ENCODE measurements at places on chromosomes 1 and 21.

DNA sequence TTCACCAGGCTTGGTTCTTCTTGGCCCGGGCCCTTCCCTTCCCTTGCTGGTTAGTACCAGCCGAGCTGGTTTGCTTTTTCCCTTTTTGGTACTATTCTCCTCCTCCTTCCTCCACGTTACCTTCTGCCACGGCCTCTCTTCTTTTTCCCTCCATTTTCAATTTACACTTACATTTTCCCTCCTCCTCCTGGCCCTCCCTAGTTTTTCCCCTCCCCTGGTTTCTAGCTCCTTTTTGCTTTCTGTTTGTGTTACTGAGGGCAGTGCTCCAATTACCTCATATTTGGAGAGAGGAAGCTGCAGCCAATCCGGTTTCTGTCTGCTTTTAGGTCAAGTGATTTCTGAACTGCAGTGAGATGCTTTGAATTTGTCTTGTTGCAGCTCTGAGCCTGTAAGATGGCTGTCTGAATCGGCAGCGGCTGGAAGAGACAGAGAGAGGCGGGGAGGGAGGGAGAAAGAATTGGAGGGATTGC, 63.7 kb downstream of the MACF1 start:
- no peak for DNase-seq

DNA sequence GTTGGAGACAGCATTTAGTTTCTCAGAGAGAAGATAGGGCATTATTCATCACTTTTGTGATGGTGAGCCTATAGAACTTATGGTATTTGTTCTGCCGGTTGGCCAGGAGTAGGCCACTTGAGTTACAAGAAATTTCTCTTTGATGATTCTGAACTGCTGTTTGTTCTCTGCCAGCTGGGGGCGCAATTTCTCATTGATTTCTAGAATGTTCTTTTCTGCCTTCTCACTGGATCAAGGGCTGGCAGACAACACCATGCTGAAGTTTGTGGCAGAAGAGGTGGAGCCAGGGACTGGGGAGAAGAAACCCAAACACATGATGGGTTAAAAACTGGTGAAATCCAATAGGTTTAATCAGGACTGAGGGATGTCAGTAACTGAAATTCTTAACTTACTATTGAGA, 360.6 kb downstream of the FAM72C start:
- DNase-seq: no peak

DNA sequence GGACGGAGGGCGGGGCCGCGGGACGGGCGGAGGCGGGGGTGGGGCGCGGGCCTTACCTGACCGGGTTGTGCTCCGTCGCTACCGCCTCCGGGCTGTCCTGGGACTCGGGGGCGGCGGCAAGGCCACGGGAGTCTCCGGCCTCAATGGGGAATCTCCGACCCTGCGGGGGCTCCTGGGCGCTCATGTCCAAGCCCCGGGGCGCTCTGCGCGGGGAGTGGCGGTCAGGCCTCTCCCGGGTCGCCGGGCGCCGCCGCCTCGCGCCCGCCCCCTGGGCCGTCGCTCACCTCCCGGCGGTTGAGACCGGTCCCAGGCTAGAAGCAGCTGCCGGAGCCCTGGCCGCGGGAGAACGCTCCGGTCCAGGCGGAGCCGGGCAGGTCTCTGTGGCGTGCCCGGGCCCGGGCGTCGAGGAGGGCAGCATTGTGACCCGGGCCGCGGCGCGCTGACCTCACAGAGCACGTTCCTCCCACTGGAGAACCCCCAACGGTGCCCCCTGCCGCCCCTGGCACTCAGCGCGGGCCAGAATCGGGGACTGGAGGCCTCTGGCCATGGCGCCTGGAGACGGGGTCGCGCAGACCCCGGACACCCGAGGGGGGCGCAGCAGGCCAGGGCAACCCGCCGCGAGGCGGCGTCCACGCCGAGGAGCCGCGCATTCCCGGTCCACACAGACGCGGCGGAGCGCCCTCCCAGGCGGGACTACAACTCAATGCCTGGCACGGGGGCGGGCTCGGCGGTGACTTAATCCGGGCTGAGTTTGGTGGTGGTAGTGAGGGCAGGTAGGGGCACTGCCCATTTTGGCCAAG, 411 bp downstream of the FAM229A start:
- peak; percentile 62 for DNase-seq

DNA sequence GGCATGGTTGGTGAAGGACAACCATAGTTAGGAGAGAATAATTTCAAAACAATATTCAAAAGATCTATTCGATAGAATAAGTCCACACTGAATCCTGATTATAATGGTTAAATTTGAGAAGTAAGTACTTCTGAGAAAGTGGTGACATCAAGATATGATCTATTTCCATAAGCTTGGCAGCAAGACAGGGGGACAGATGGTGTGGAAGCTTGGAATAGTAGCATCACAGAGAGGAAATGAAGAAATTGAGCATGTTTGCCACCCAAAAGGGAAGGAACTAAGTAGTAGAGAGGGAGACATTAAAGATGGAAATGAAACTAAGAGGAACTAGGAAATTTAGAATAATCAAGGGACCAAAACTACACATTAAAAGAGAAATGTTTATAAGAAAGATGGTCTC, 94.5 kb downstream of the OLFM3 start:
- no peak for DNase-seq

DNA sequence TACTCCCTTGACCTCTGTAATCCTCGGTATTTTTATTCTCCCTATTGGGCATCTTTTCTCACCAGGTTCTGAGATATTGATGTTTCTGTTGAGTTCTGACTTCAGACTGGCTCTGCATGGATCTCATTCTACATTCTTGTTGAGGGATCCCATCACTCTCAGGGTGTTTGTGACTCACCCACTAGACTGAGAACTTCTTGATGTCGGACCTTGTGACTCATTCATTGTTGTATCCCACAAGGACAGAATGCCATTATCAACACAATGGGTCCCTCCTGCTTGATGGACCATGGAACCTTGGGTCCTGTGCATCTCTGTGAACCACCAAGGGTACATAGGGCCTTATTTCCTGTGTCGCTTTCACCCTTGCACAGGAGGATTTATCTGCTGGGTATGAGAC, 174.1 kb downstream of the PBX1 start:
- no peak for DNase-seq

GRCh38 chr21:41228006-41228370, 60.0 kb downstream of the BACE2 start:
- no peak for DNase-seq

DNA sequence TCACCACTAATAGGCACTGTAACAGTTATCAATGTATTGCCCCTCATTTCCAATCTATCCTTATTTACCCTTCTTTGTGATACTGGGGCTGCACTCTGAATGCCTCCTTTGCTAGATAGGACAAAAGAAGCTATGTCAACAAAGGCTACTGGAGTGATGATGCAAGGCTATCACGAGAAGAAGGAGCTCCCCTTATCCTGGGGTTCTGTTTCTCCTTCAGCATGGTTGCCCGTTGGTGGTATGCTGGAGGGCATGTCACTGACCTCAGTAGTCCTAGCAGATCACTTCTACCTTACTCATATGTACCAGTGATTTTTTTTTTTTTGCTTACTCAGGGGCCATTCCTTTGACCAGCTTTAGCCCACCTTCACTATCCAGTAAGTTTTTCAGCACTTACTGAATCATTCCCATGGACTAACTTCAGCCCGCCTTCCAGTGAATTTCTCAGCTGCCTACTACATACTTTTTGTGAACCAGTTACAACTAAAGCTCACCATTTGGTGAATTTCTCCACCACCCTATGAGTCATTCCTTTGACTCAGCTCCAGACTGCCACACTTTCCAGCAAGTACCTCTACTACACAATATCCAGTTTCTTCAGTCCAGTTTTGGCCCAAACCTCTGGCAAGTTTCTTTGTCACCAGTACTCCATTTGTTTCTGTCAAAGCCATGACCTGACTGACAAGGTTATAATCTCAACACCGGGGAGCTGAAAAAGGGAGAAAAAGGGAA, 944.5 kb downstream of the KCNT2 start:
- DNase-seq: no peak

GRCh38 chr1:2251363-2251762, 23.2 kb downstream of the SKI start:
- no peak for DNase-seq

DNA sequence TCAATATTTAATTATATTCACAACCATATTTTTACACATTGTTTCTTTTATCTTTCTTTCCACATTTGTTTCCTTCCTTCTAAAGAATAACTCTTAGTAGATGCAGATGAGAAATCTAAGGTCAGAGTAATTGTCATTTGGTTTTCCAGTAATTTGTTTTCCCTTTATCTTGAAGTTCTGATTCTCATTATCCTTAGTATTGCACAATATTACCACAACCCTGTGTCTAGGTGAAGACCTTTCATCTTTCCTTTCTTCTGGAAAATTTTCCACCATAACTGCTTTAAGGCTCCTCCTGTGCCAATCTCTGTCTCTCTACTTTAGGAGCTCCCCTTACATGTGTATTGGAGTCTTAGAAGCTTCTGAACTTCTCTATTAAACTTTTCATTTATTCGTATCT, 209.0 kb downstream of the DPYD start:
- no peak for DNase-seq

- DNase-seq: no peak
Observed at GRCh38 chr1:207659545-207660153, 14.7 kb downstream of the CR1L start.

DNA sequence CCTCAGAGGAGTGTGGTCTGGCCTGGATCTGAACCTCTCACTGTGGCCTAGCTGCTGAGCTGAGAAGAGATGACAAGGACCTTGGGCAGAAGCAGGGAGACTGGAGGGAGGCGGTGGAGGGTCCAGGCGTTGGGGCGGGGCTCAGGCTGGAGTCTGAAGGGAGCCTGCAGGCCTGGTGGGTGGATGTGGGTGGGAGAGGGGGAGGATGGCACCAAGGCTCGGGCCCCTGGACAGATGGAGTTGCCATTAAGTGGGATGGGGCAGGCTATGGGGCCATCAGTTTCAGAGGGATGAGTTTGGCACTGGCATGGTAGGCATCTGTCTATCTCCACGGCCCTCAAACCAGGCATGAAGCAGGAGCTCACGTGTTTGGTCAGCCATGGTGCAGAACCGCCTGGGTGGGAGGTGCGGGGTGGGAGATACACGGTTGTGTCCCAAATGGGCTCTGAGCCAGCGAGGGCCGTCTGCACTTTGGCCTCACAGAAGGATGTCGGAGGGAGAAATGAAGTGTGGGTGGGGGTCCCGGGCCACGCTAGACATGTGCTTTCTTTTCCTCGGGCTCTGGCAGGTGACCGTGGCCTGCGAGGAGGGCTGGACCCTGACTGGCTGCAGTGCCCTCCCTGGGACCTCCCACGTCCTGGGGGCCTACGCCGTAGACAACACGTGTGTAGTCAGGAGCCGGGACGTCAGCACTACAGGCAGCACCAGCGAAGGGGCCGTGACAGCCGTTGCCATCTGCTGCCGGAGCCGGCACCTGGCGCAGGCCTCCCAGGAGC, 23.6 kb downstream of the PCSK9 start:
- no peak for DNase-seq

GRCh38 chr1:75136921-75137641, 2.9 kb downstream of the LHX8 start:
- no peak for DNase-seq

- peak; percentile 32 for DNase-seq
Observed at GRCh38 chr1:65265651-65266351, 43.5 kb upstream of the DNAJC6 start.

DNA sequence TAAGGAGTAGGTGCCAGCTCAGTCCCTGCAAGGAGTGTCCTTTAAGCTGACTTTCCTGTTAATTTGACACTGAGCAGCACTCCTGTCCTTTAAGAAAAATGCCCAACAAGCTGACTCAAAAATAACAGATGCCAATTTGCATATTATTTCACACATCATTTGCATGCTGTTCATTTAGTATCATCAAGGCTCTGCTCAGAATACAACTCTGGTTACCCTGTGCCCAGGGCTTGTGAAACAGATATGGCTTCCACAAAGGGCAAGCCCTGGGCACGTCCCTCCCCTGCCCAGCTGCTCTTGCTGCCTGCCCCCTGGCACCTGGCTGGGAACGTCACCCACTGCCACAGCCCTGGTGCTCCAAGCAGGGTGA, 10.3 kb downstream of the KCNN3 start:
- no peak for DNase-seq

GRCh38 chr1:59553371-59553770, 256.5 kb downstream of the FGGY start:
- no peak for DNase-seq

GRCh38 chr1:209800984-209801834, 4.7 kb downstream of the IRF6 start:
- no peak for DNase-seq

Data from GM12891 (cell line).